Stomach (tissue), 19 donors: ENCODE measurements at places on chromosomes 2 and 18. TPM values are rescaled to one million over a fixed set of nuclear protein-coding genes. Genes with fewer than 3 reads are reported as not detected.
A peak's percentile ranks its signal among the peaks of the same experiment; 100 is the strongest.

DNA sequence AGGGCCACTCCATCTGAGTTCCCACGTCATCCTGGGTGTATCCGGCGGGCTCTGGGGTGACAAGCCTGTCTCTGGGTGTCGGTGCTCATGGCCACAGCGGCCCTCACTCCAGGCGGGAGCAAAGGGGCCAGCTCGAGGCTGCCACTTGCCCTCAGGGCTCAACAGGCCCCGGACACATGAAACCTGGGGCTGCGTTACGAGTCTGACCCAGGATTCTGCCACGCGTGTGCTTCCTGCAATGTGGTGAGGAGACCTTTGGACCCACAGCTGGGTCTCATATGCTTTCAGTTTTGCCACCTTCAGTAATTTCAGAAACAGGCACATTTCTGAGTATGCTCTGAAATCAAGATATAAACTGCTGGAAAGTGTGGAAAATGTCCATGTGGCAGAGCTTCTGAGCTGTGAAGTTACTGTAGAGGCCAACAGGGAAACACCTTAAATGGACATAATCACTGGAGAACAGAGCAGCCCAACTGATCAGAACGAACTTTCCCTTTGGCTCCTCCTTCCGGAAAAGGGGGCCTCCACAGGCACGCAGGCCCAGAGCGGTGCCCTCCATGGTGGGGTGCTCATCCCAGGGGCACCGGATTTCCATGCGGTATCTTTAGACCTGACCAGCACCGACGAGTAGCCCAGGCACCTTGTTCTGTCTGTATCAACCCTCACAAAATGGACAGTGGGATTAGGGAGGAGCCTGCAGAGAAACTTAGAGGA is 14.1 kb downstream of the PER2 start:
- no peak for DNase-seq
- no peaks in the 10 kb centered on the region for H3K27me3 ChIP-seq
- H3K27ac ChIP-seq, result peak overlapping the region; percentile 67
- no peak overlapping the region for H3K4me3 ChIP-seq

The GPR55 gene
- polyA plus RNA-seq, result not detected

DNA sequence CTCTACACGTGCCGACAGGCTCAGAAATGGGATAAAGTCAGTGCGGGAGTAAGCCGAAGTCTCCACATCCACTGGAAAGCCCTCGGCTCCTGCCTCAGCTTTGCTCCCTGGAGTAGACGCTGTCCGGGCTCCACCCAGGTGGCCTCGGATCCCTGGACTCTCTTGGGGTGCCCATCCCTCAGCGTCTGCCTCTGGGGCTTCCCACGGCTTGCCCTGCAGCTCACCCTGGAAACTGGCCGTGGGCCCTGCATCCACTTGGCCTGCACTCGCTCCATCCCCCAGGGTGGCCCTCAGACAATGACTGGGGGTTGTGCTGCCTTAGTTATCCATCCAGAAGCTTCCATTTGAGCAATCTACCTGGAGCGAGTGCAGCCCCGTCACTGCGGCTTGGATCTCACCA is 36.2 kb upstream of the TAF1B start:
- H3K27me3 ChIP-seq, result no peaks in the 10 kb centered on the region
- no peak for DNase-seq
- H3K4me3 ChIP-seq, result no peak overlapping the region
- no peak overlapping the region for H3K27ac ChIP-seq
- H3K4me1 ChIP-seq, result peaks cover 6% of the 10 kb centered on the region
- no peaks in the 10 kb centered on the region for H3K36me3 ChIP-seq

The SLC16A14 gene
- polyA plus RNA-seq, result 0.37 TPM

DNA sequence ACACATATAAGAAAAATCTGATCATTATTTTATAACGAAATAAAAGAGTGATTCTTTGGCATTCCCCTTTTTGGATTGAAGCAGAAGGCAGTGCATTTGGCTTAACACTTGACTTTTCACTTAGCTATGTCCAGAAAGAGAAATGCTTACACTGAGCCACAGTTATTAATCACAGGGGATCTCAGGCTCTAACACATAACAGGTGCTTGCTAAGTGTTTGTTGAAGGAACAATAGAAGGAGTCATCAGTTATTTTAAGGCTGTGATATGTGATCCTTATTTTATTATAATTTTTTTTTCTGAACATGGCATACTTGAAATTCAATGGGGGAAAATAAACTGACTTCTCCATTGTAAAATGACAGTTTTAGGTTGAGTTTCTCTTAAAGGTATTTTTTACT is 209.5 kb downstream of the UBE2E3 start:
- H3K27ac ChIP-seq, result no peak overlapping the region
- no peak for DNase-seq
- no peaks in the 10 kb centered on the region for H3K36me3 ChIP-seq
- no peaks in the 10 kb centered on the region for H3K27me3 ChIP-seq
- no peak overlapping the region for H3K4me3 ChIP-seq

The MLPH gene
- polyA plus RNA-seq, result 61.3 TPM

- H3K36me3 ChIP-seq, result no peaks in the 10 kb centered on the region
- H3K4me1 ChIP-seq, result no peaks in the 10 kb centered on the region
- no peaks in the 10 kb centered on the region for H3K27me3 ChIP-seq
- H3K27ac ChIP-seq, result no peak overlapping the region
- DNase-seq, result no peak
Observed at GRCh38 chr2:8628179-8628865, 53.5 kb upstream of the ID2 start.

The FEV gene
- 0.87 TPM for polyA plus RNA-seq

DNA sequence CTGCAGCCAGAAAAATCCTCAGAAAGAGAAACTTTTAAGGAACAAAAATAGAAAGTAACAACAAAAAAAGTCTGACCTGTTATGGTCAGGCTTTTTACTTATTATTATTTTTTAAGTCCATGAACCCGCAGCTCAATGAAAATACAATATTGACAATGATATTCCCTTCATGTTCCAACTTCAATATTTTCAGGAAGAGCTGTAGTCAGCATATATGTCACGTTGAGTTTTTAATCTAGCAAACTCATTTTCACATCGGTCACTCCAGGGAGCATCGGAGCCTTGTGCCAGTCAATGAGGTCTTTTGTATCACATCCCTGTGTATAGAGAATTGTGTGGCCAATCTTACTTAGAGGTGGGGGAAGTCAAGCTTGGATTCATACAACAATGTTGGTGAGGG is 568.4 kb upstream of the GCFC2 start:
- H3K4me1 ChIP-seq, result no peaks in the 10 kb centered on the region
- no peaks in the 10 kb centered on the region for H3K36me3 ChIP-seq
- H3K27ac ChIP-seq, result no peak overlapping the region
- H3K27me3 ChIP-seq, result no peaks in the 10 kb centered on the region

GRCh38 chr18:59690996-59691395 is 6.2 kb downstream of the CCBE1 start:
- no peak overlapping the region for H3K4me3 ChIP-seq
- H3K27me3 ChIP-seq, result no peaks in the 10 kb centered on the region
- H3K27ac ChIP-seq, result no peak overlapping the region
- DNase-seq, result no peak
- no peaks in the 10 kb centered on the region for H3K36me3 ChIP-seq
- H3K4me1 ChIP-seq, result peaks cover under 1% of the 10 kb centered on the region

GRCh38 chr2:48221846-48222516 is 308.0 kb upstream of the STON1 start:
- H3K4me1 ChIP-seq, result no peaks in the 10 kb centered on the region
- no peaks in the 10 kb centered on the region for H3K36me3 ChIP-seq
- no peak for DNase-seq
- H3K4me3 ChIP-seq, result no peak overlapping the region
- no peaks in the 10 kb centered on the region for H3K27me3 ChIP-seq
- no peak overlapping the region for H3K27ac ChIP-seq

- H3K4me3 ChIP-seq, result no peak overlapping the region
- DNase-seq, result no peak
- no peaks in the 10 kb centered on the region for H3K27me3 ChIP-seq
- no peak overlapping the region for H3K27ac ChIP-seq
- no peaks in the 10 kb centered on the region for H3K4me1 ChIP-seq
- no peaks in the 10 kb centered on the region for H3K36me3 ChIP-seq
Observed at GRCh38 chr18:72697706-72698105, 153.6 kb upstream of the CBLN2 start.

The LMAN1 gene
- 9.9 TPM for polyA plus RNA-seq

- H3K4me3 ChIP-seq, result no peak overlapping the region
- no peaks in the 10 kb centered on the region for H3K36me3 ChIP-seq
- no peaks in the 10 kb centered on the region for H3K4me1 ChIP-seq
- no peaks in the 10 kb centered on the region for H3K27me3 ChIP-seq
- DNase-seq, result no peak
Observed at GRCh38 chr2:11067221-11068078, 87.8 kb upstream of the SLC66A3 start.
